Hindlimb muscle (tissue), 1 donor: ENCODE measurements at places on chromosomes 7 and 10.

- no peak for DNase-seq
Observed at GRCh38 chr10:51266496-51266895, 192.2 kb downstream of the PRKG1 start.

DNA sequence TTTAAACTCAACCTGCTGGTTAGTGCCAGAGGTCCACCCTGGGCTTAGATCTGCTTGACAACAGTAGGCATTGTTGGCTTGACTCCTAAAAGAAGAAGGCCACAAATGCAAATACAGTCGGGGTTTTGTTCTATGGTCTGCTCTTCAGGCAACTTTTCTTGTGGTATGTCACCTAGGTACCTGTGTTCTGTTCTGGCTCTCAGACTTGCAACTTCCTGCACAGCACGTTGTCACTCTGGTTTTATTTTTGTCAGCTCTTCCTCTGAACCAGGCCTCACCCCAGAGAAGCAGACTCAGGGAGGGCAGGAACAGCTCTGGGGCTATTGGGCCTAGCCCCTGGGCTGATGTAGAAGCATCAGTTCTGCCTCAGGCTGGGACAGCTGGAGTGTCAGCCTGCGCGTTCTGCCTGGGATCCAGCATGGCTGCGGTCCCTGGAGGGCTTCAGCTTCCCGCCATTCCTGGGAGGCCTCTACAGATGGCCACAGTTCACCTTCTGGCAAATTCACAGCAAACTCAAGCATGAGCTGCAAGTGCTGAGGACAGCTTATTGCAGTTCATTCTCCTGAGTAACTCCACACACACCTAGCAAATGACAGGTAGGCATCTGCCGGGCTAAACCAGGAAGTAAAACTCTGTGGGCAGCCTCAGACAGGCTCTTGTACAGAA lies 11.0 kb upstream of the PDCD4 start:
- no peak for DNase-seq

- DNase-seq = no peak
Observed at GRCh38 chr7:151122276-151122675, 36.0 kb downstream of the AGAP3 start.

DNA sequence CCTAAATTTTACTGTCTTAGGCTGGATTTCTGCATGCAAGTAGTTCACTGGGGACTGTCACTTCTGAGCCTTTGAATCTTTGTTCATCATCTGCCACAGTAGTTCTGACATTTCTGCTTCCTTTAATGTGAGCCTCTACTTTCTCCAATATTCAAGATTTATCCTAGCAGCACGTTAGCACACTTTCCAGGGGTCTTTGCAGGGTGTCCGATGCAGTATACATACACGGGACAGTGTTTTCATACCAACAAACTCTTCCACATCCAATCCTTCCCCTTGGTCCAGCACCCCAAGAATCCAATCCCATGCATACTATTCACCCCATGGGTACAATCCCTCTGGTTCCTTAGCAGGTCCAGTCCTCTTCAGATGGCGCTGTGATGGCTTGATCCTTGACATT lies 22.7 kb upstream of the NPTX2 start:
- no peak for DNase-seq

DNA sequence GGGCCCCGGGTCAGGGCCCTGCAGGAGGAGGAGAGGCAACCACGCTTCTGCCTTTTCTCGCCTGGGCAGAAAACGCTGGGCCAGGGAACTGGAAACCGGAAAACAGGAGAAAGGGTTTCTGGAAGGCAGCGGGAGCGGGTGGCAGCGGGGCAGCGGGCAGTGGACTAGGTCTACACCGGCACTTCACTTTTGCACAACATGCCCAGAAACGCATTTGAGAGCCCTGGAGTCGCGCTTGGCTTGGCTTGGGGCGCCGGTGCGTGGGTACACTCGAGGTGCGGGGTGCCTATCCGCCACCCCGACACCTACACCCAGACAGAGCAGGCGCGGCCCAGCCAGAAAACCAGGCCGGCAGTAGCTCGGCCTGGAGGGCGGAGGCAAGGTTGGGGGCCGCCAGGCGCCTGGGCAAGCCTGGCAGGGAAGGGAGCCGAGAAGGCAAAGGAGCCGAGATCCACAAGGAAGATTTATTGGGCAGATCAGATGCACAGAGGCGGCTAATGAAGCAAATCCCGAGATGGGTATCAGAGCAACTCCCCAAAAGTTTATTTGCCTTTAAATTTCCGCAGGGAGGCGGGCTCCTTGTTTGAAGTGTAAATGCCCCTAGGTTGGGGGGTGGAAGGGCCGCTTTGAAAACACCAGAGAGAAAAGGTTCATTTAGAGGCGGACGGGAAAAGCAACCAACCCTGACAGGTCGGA lies 3.2 kb upstream of the PAX2 start:
- no peak for DNase-seq

GRCh38 chr7:135801045-135801693 lies 52.6 kb upstream of the FAM180A start:
- peak; percentile 57 for DNase-seq
